ENCODE measurements at places on chromosomes 12 and 14.

- DNase-seq: no peak
Observed at GRCh38 chr14:105255021-105255507, 6.7 kb downstream of the BTBD6 start.

DNA sequence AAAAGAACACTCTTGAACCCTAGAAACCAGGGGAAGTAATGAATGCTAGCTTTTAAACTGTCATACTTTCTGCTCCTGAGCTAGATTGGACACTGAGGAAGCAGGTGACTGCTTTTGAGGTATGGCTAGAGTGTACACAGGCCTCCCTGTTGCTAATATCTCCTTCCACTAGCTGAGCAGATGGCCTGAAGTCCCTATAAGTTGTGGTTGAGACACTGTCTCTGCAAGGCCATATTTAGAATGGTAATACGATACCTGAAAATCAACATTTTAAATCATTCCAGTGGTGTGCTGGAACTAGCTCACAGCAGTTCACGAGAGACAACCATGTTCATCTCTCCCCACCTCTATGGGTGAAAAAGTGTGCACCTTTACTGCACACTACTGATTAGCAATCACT, 46.4 kb upstream of the BMP4 start:
- no peak for DNase-seq

GRCh38 chr12:66900616-66901015, 221.7 kb upstream of the GRIP1 start:
- DNase-seq: no peak

DNA sequence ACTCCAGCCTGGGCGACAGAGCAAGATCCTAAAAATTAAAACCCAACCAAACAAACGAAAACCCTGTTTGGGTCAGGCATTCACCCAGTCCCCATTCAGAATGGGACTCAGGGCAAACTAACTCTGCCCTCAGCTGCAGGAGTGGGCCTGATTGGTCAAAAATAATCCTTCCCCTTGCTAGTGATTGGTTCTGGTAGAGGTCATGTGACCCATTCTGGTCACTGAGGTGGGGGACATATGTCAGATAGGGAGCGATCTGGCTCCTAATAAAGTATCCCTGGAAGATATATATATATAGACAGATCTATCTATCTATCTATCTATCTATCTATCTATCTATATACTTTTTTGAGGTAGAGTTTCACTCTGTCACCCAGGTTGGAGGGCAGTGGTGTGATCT, 29.5 kb upstream of the MED13L start:
- DNase-seq: no peak

- no peak for DNase-seq
Observed at GRCh38 chr12:121522971-121523370, 57.9 kb downstream of the KDM2B start.

DNA sequence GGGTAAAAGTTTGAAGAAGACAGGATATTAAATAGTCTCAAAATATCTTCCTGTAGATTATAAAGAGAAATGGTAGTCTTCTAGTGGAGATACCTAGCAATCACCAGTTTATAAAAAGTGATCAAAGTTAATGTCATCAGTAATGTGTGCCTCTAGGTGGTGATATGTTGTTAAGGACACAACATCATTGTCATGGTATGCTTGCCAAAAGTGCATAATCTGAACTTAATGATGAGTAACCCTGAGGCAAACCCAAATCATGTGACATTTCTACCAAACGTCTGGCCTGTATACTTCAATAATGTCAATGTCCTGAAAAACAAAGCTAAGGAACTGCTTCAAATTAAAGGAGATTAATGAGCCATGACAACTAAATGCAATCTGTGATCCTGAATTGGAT, 214.7 kb downstream of the PHLDA1 start:
- no peak for DNase-seq

DNA sequence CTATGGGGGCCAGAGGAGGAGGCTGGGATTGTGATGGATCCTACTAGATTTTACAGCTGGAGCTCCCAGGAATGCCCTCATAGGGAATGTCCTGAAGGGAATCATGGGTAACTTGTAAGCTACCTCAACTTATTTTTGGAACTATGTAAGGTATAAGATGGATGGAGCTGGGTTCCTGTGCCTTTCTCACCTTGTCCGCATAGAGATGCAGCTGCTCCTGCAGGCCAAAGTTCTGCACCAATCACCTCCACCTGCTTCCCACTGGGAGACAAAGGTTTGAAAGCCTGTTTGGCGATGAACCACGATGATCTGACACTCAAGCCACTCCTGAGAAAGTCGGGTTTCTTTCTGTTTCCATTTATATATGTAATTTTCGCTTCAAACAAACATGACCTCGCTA, 648 bp upstream of the AKAP5 start:
- DNase-seq: peak; percentile 27

DNA sequence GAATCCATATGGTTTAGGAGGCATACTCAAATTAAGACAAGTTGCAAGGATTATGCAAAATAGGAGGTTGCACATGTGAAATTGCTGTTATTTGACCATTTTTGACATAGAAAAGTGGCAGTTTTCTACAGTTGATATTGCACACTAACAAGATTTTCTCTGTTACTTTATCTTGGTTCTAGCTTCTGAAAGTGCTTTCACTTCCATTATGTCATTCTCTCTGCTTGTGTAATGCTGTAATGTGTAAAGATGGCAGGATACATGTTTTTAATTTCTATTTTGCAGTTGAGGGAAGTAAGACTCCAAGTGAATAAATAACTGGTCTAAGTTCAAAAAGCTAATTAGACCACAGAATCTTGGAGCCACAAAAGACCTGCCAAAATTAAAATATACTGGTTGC, 60.6 kb downstream of the MYRFL start:
- no peak for DNase-seq

- no peak for DNase-seq
Observed at GRCh38 chr14:75232191-75232590, 46.4 kb upstream of the FOS start.

- no peak for DNase-seq
Observed at GRCh38 chr12:66663611-66664010, 15.3 kb downstream of the GRIP1 start.

DNA sequence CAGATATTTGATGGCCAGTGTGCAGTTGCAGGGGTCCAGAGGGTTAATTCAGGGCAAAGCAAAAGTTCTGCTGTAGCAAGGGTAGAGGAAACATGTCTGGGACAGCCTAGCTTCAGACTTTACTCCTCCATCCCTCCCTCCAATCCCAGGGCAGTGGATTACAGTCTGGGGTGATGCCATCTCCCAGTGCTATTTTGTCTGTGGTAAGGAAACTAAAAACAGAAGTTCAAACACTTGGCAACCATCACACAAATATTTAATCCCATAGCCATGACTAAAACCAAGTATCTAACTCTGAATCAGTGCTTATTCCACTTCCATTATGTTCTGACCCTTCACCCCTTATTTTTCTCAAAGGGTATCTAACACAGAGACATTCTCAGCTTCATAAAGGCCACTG, 61.8 kb downstream of the PIK3C2G start:
- DNase-seq: no peak

GRCh38 chr12:58171914-58172313, 230.5 kb downstream of the ATP23 start:
- no peak for DNase-seq

DNA sequence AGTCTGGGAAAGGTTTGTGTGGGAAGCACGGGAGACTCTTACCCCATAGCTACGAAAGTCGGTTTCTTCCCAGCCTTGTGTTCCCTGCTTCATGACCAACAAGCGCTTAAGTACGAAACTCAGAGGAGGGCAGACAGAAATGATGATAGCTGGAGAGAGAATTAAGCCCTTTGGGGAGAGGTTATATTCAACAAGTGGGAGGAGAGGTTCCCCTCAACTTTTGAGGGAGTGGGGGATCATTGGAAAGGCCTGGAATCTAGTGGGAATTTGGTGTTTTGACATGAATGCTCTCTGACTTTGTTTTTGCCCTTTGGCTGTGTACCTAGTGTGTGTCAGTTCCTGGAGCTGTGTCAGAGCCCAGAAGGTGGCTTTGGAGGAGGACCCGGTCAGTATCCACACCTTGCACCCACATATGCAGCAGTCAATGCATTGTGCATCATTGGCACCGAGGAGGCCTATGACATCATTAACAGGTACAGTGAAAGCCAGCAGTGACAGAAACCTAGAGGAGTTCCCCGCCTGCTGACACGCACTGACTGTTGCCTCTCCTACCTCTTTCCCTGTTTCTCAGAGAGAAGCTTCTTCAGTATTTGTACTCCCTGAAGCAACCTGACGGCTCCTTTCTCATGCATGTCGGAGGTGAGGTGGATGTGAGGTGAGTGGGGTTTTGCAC, 40.6 kb downstream of the FNTB start:
- no peak for DNase-seq

DNA sequence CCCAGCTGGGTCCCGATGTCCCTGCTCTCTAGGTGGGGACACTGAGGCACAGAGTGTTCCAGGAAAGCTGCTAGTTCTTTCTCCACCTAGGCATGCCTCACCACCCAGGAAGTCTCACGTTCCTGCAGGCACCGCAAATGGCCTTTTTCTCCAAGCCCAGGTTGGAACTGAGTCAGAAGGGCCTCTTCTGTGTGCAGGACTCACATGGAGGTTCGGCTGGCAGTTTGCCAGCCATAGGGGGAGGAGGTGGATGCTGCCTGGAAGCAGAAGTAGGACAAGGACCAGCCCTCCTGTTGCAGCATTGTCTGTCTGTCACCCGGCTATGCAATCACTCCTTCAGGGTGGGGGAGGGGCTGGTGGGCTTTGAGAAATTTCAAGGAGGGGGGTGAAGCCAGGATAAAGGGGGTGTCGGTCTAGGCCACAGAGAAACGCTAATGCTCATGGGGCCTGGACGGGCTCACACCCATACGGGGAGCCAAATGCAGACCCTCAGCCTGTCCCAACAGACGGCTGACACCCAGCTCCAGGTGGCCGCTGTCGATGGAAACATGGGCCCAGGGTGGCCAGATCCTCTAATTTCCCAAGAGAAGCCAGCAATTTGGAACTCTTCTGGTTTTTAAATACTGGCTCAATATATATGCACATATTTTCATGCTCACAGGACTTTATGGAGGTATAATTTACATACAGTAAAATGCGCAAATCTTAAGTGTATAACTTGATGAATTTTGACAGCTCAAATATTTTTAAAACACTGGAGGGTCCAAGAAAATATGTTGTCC, 120.5 kb downstream of the PHETA1 start:
- DNase-seq: no peak

GRCh38 chr14:102508774-102509745, 516 bp downstream of the ANKRD9 start:
- peak; percentile 39 for DNase-seq

DNA sequence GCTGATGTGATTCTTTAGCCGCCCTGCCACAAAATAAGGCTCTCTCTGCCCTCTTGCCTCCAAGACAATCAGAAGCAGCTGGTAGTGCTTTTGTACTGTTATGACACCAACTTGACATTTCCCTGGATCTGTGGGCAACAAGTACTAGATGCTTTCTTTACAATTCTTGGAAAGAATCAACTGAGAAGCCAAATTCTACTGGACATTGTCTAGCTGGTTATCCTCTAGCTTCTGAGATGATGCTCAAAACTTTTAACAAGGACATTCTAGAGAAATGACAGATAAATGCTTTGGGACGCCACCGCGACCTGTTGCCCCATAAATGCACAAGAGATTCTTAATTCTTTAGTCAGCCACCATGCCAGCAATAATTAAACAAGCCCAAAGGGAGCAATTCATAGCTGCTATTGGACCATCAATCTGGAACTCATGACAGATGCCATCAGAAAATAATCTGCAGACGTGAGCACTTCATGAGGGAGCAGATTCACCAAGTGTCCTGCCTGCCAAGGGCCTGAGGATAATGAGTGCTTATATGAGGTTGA, 22.8 kb downstream of the FMNL3 start:
- no peak for DNase-seq

- no peak for DNase-seq
Observed at GRCh38 chr14:23401291-23401690, 6.8 kb downstream of the MYH6 start.

GRCh38 chr12:100485983-100486382, 12.3 kb downstream of the NR1H4 start:
- DNase-seq: no peak

- no peak for DNase-seq
Observed at GRCh38 chr12:56724701-56724971, 463 bp downstream of the NACA start.

DNA sequence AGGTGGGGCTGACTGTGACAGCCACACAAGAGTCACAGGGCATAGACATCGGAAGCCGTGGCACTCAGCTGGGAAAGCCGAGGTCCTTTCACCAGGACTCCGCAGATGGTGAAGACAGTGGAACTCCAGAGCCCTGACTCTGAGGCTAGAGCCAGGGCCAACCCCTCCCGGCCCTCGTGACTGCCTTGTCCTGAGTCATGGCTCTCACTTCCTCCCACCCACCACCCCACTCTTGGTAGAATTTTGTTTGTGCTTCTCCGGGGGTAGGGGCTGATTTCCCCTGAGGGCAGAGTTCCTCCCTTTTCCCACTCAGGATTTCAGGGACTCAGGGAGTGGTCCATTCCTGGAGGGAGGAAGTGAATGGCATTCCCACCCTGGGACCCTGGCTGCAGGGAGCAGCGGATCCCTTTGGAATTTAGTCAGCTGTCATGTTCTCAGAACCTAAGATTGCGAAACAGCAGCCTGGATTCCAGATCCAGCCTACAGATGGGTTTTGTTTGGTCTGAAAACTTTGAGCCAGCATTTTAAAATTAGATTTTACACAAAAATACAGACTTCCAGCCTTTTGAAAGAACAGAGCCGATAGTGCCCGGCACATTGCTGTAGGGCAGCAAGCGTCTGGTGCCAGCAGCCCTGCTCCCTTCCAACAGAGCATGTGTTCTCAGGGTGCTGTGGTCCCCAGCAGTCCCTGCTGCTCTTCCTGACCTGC, 50.7 kb downstream of the TPCN1 start:
- peak; percentile 48 for DNase-seq

DNA sequence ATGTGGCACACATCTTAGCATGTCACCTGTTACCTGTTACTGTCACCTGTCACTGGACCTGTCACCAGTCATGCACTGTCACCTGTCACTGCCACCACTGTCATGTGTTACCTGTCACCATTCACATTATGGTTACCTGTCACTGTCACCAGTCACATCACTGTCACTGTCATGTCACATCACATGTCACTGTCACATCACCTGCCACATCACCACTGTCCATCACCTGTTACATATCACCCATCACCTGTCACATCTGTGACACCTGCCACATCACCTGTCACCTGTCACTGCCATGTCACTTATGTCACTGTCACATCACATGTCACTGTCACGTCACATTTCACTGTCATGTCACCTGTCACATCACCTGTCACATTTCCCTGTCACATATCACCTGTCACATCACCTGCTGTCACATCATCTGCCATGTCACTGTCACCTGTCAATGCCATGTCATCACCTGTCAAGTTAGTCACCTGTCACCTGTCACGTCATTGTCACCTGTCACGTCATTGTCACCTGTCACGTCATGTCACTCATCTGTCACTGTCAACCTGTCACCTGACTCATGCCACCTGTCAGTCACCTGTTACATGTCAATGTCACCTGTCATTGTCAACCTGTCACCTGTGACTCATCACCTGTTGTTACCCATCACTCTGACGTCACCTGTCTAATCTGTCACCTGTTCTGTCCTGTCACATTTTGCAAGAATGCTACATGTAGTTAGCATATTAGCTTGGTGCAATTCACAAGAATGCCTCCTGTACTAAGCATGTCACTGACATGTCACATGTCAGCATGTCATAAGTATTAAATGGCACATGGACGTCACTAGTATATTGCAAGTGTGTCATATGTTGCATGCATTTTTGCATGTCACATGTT, 29.0 kb upstream of the TESC start:
- DNase-seq: no peak
